ENCODE measurements at places on chromosomes 4 and X.

DNA sequence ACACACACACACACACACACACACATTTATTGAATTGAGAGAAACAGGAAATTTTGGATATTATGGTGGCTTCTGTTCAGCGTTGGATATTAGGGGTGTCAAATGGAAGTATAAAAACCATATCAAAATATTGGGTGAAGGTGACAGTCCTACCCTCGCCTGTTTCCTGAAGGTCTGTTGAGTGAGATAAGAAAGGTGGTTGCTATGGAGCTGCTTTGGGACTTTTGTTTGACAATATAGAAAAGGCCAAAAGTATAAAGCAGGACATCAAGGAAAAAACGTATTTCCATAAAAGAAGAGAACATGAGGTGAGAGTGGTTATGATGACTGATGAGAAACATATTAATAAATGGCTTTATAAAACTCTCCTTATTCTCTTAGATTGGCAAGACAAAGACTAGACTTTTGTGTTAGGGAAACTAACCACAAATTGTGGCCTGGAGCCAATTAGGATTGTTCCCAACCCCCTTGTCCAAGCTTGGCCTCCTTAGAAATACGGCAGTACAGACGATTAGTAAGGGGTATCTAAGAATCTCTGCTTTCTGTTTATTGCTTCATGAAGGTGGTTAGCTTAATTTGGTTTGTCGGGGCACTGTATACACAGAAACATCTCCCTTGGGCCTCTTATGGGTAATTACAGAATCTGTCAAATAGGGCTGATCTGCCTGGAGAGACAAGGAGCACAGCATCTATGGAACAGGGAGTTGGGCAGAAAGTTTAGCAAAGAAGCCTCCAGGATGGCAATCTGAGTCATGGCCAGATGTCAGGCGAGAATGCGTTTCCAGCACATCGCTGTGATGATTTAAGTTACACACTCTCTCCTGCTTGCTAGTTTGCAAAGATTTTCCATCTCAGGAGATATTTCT lies 198.0 kb downstream of the CBR4 start:
- DNase-seq: no peak

DNA sequence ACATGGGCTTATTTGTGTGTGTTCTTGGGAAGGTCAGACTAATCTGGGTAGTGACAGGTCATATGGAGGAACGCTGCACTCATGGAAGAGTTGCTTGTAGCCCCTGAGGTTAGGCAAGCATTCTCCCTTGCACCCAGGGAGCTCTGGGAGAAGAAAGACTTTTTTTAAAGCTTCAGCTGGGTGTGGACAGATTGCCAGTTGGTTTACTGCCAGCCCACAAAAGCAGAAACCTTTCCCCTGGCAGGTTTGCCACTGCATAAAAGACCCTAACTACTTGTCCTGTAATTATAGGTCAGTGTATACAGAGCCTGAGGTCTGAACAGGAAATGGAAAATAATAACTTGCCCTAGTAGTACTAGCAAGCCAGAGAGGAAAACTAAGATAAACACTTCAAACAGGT lies 7.4 kb upstream of the NFKB1 start:
- DNase-seq: no peak

GRCh38 chr4:150242820-150243458 lies 164.7 kb downstream of the DCLK2 start:
- no peak for DNase-seq

- no peak for DNase-seq
Observed at GRCh38 chrX:27444093-27444908, 18.8 kb downstream of the PPP4R3C start.

GRCh38 chr4:61320154-61320553 lies 120.0 kb downstream of the ADGRL3 start:
- no peak for DNase-seq

DNA sequence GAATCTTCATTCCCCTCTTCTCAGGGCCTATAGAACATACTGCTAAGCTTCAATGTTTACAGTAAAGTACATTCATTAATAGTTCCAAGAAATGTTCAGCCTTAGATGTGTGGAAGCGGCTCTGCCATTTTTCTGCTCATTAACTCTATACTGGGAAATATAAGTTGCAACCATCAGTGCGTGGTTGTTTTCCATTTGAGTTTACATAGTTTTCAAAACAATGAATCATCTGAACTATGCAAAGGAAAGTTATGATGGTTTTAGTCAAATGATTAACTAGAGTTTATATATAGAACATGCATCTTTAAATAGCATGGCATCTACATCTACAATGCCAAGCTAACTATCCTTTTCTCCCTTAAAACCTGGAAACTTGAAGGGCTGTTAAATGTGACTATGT lies 29.6 kb downstream of the LEF1 start:
- DNase-seq: no peak

GRCh38 chrX:18297251-18297650 lies 57.2 kb downstream of the SCML2 start:
- DNase-seq: no peak

GRCh38 chrX:96763608-96764007 lies 79.0 kb downstream of the DIAPH2 start:
- no peak for DNase-seq

- no peak for DNase-seq
Observed at GRCh38 chr4:26402458-26402857, 81.6 kb downstream of the RBPJ start.

DNA sequence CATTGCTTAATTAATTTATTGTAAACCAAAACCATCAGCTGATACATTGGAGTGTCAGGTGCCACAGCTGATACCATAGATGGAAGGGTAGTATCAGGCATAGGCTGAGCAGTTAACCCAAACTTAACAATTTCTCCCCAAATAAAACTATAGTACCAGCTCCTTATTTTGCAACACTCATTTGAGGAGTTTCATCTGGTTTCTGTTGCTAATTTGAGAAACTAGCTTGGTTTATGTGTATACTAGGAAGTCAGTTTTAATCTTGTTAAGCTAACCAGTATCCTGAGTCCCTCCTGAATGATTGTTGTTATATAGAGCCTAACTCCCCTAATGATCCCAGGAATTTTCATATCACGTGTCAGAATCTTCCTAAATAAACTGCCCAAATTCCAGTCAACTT lies 12.7 kb downstream of the DCAF16 start:
- DNase-seq: no peak

GRCh38 chr4:36206603-36207311 lies 37.6 kb downstream of the ARAP2 start:
- DNase-seq: no peak

GRCh38 chrX:142052238-142052637 lies 148.5 kb downstream of the MAGEC1 start:
- no peak for DNase-seq

GRCh38 chr4:7410446-7410845 lies 24.3 kb downstream of the PSAPL1 start:
- no peak for DNase-seq

- DNase-seq: no peak
Observed at GRCh38 chrX:53265771-53266574, 15.4 kb downstream of the IQSEC2 start.

DNA sequence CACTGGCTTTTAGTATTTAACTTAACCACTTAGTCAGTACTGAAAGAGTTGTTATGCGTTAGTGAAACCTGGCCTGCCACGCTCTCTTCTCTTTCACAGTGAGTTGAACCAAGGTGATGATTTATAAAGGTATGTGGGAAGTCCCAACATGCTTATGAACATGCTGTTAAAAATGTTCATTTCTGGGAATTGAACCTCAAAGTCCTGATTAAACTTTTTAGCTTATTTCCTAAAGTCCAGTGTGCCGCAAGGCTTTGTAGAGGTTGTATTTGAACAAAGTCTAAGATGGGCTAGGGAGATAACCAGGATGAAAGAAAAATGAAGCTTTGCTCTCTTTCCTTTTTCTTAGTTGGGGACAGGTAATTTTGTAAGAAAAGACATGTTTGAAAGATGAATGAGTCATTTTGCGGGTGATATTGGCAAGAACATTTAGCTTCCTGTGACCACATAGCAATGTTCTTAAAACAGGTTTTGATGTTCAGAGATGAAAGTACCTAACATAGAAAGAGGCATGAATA lies 270.3 kb downstream of the DTHD1 start:
- peak; percentile 53 for DNase-seq

GRCh38 chr4:2924286-2924685 lies 38.9 kb downstream of the NOP14 start:
- DNase-seq: no peak

- no peak for DNase-seq
Observed at GRCh38 chrX:24201216-24201615, 51.7 kb downstream of the ZFX start.

- DNase-seq: no peak
Observed at GRCh38 chr4:3262208-3263052, 13.5 kb downstream of the MSANTD1 start.

DNA sequence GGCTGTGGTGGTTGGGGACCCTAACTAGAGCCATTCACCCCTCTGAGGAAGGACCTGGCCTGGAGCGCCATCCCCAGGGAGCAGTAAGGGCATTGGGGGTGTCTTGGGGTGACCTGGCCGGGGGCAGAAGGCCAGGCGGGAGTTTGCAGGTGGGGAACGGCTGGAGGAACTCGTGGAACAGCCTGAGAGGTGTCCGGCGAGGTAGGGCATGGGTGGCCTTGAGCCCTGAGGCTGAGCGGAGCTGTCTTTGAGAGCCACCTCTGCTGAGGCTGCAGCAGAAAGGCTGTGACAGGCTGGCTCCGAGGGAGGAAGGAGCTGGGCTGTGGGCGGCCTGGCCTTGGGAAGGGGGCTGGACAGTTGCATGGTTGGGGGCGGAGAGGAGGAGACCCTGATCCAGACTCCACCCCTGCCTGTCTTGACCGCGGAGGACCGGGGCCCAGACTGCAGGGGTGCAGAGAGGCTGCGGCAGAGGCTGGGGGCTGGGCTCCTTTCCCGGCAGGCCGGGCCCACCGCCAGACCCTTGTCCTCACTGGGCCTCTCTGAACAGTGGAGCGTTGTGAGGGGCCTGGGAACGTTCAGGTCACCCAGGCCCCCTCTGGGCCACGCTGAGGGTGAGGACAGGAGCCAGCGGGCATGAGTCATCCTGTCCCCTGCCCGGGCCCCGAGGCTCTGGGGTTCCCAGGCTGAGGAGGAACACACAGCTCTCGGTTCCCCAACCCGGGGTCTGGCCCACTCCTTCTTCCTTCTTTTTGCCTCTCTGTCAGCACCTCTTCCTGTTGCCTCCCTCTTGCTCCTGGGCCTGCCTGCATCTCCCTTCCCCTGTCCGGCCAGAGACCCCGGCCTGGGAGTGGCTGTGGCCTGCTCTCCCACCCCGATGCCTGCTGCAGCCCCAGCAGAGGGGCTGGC lies 8.1 kb downstream of the SH3BP2 start:
- no peak for DNase-seq

DNA sequence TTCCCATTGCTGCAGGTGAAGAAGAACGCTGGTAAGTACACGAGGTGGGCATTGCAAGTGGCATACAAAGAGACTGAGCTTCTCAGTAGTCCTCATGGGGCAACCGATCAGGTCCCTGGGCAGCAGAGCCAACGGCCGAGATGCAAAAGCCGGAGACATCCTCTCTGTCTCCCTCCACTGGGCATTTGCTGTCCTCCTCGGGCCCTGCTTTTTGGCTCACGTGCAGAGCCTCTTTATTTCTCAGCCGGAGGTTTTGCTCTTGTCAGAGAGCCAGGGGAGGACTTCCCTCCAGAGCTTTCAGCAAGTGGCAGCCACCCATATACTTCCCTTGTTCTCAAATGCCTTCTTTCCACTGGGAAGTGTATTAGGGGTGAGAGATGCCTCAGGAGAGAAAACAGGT lies 18.0 kb downstream of the STARD8 start:
- no peak for DNase-seq

GRCh38 chr4:140813804-140814203 lies 57.6 kb upstream of the TBC1D9 start:
- no peak for DNase-seq

GRCh38 chrX:14554131-14554715 lies 24.9 kb downstream of the GLRA2 start:
- DNase-seq: no peak

GRCh38 chrX:68895778-68896177 lies 67.0 kb downstream of the EFNB1 start:
- DNase-seq: no peak

DNA sequence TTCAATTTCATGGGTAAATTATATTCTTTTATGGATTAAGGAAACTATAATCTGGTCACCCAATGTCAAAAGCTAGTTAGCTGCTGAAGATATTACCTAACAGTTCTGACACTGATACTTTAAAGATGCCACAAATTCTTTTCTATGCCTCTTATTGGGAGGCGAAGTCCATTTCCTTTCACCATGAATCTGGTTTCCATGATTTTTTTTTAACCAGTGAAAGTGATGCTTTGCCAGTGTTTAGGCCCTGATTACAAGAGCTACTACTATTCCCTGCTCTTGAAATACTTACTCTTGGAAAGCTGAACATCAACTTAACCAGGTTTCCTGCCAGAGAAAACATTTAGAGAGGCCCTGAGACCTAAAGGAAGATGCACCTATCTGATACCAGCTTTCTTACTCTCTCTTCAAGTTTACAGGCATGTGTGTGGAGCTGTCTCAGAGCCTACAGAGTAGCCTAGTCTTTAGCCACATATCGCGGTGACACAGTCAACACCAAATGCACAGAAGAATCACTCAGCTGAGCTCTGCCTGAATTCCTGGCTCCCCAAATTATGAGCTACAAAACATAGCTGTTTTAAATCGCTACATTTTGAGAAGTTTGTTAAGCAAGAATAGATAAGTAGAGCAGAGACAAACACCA lies 1280.8 kb downstream of the PCDH7 start:
- no peak for DNase-seq

DNA sequence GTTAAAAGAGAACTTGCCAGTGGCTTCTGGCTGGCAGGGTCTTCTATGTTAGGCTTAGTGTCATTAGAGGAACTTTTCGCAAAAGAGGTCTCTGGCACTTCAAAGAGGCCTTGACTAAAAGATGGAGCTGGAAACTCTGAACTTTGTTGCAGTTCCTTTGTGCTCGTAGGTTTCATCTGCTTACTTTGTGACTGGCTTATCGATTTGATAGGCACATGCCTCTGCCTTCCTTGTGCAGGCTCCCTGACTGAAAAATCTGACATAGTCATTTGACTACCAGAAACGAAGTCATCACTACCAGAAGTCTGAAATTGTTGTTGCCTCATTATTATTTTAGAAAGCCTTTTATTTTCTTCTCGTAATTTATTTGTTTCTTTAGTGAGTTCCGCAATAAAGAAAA lies 93.9 kb upstream of the IL13RA1 start:
- no peak for DNase-seq

- no peak for DNase-seq
Observed at GRCh38 chr4:126705266-126705665, 927.5 kb upstream of the INTU start.

DNA sequence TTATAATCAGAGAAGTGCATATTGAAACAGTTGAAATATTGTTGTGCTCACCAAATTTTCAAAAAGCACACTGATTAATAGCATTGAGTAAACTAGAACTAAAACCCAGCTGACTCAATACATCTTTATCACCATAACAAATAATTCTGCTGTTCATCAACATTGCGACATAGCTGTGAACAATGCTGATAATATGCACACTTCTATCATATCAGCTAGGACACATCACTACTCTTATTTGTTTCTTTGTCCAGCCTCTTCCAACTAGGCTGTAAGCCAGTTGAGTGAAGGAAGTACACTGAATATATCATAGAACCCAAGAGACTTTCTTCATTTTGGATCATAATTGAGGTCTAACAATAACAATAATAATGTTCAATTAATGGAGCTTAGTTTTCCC lies 349.7 kb downstream of the IQCM start:
- DNase-seq: peak; percentile 2

GRCh38 chrX:153490217-153490930 lies 4.4 kb upstream of the BGN start:
- no peak for DNase-seq

GRCh38 chr4:152679414-152680281 lies at the start of gene TMEM154:
TMEM154 (minus strand) TSS chr4:152679997; CDS start chr4:152679933, 64 bp downstream.
- peak; percentile 88 for DNase-seq
